Left cardiac atrium (tissue), 4 donors: ENCODE measurements at places on chromosomes 16 and 17.

- DNase-seq: no peak
Measured at GRCh38 chr17:17628388-17629008, 37.0 kb upstream of the PEMT start.

GRCh38 chr17:80110927-80111701, 9.7 kb downstream of the GAA start:
- DNase-seq: no peak

GRCh38 chr17:9977180-9977575, 72.1 kb upstream of the RCVRN start:
- no peak for DNase-seq

DNA sequence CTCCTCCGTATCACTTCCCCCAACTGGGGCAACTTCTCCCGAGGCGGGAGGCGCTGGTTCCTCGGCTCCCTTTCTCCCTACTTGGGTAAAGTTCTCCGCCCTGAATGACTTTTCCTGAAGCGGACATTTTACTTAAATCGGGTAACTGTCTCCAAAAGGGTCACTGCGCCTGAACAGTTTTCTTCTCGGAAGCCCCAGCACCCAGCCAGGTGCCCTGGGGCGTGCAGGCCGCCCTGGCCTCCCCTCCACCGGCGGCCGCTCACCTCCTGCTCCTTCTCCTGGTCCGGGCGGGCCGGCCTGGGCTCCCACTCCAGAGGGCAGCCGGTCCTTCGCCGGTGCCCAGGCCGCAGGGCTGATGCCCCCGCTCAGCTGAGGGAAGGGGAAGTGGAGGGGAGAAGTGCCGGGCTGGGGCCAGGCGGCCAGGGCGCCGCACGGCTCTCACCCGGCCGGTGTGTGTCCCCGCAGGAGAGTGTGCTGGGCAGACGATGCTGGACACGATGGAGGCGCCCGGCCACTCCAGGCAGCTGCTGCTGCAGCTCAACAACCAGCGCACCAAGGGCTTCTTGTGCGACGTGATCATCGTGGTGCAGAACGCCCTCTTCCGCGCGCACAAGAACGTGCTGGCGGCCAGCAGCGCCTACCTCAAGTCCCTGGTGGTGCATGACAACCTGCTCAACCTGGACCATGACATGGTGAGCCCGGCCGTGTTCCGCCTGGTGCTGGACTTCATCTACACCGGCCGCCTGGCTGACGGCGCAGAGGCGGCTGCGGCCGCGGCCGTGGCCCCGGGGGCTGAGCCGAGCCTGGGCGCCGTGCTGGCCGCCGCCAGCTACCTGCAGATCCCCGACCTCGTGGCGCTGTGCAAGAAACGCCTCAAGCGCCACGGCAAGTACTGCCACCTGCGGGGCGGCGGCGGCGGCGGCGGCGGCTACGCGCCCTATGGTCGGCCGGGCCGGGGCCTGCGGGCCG, 1.6 kb downstream of the HIC1 start:
- no peak for DNase-seq

GRCh38 chr17:76501827-76502307, 644 bp upstream of the RHBDF2 start:
- DNase-seq: no peak

GRCh38 chr17:78484271-78485246, 92.6 kb downstream of the DNAH17 start:
- DNase-seq: no peak

GRCh38 chr17:7834542-7834956, 532 bp downstream of the KDM6B start:
- peak; percentile 75 for DNase-seq

DNA sequence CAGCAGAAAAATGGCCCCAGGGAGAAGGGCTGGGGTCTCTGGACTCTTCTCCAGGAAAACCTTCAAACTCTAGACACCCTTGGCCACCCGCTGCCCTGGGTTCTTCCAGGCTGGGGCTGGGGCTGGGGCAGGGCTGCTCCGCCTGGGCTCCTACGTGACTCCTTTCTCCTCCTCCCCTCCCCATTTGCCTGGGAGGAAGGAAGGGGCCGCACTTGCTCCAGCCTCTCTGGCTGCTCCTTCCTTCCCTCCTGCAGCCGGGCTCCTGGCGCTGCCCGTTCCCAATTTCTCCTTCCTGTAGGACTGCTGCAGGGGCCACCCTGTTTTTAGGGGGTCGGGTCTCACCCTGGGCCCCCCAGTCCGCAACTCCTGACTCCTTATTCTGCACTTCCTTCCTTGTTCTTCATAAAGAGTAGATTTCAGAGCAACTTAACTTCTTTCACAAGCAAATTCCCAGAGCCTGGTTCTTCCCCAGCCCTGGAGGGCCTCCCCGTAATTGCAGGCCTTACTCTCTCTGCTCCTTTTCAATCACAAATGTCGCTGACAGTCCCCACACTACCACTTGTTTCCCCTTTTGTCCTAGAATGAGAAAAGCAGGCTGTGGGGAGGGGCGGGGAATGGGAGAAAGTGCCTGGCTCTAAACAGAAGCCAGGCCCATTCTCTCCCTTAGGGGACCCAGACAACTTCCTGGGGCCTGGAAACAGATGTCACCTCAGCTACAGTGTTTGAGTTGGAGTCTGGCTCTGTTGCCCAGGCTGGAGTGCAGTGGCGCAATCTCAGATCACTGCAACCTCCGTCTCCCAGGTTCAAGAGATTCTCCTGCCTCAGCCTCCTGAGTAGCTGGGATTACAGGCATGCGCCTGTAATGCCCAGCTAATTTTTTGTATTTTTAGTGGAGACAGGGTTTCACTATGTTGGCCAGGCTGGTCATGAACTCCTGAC, 137.8 kb downstream of the ENGASE start:
- no peak for DNase-seq

GRCh38 chr16:72287649-72288048, 115.7 kb upstream of the PMFBP1 start:
- no peak for DNase-seq

- no peak for DNase-seq
Measured at GRCh38 chr17:5510771-5511170, 24.4 kb downstream of the MIS12 start.

- DNase-seq: peak; percentile 55
Measured at GRCh38 chr17:6507535-6507934, 48.8 kb downstream of the PITPNM3 start.

DNA sequence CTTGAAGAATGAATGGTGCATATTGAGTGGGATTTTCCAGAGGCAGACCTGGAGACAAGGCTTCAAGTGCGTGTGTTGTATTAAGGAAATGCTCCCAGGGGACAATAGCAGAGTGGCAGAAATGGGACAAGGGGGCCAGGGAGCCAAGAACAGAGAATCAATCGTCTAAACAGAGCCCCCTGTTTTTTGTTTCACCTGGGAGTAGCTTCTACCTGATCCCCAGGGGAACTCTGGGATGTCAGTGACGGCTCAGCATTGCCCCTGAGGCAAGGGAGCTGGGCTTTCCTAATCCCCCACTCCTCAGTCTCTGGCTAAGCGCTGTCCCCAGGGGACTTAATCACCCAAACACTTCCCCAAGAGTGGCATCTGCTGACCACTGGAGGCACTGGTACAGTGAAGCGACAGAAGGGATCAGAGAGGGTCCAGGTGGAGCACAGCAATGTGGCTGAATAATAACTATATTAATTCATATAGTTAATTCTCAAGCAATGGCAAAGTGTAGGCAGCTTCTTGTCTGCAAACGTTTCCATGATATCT, 35.7 kb upstream of the C16orf78 start:
- no peak for DNase-seq

- DNase-seq: no peak
Measured at GRCh38 chr16:27327586-27327915, 13.8 kb downstream of the IL4R start.

GRCh38 chr17:68302666-68303065, 11.4 kb downstream of the ARSG start:
- no peak for DNase-seq

GRCh38 chr17:20121359-20122253, 112.4 kb downstream of the SPECC1 start:
- DNase-seq: peak; percentile 73

GRCh38 chr16:14497245-14498082, 132.6 kb downstream of the PARN start:
- no peak for DNase-seq

DNA sequence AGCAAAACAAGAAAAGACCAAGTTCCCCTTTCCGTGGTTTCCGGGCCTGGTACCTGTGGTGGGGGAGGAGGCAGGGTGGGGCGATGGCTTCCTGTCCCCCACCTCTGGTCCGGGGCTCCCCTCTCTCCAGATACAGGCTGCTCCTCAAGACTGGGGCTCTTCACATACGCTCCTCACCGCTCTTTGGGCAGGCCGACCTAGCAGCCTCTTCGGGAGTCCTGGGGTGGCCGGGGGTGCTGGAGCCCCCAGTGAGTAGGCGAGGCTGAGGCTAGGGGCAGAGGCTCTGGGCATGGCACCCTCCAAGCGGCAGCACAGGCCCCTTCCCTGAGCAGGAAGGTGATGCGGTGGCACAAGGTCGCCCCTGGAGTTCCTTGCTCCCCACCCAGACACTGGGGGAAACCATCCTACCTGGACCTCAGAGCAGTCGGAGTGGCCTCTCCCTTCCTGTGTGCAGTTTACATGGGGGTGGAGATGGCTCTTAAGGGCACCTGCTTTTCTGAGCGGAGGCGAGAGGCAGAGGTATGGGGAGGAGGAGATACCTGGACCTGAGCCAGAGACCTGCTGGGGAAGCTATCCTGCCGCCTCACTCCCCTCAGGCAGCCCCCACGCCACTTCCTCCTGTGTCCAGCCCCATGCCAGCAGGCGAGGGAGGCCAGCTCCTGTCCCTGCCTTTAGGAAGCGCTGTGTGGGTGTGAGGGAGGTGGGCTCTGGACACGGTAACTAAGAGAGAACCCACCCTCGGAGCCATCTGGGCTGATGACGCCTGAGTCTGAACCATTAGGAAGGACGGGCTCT, 891 bp downstream of the CORO1A start:
- DNase-seq: peak; percentile 45

DNA sequence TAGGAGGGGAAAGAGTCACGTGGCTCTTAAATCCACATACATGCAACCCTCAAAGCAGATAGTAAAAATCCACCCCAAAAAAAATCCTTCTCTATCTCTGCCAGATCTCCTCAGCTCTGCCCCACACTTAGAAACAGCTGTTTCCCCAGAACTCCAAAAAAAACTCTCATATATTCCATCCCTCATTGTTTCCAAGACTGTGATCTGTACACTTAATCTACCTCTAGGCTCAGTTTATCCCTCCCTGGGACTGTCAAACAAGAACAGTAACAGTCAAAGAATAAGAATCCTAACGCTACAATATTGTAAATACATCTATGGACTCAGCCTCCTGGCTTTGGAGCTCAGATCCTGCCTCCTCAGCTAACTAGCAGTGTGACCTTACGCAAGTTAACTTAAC, 11.6 kb downstream of the CUEDC1 start:
- no peak for DNase-seq

DNA sequence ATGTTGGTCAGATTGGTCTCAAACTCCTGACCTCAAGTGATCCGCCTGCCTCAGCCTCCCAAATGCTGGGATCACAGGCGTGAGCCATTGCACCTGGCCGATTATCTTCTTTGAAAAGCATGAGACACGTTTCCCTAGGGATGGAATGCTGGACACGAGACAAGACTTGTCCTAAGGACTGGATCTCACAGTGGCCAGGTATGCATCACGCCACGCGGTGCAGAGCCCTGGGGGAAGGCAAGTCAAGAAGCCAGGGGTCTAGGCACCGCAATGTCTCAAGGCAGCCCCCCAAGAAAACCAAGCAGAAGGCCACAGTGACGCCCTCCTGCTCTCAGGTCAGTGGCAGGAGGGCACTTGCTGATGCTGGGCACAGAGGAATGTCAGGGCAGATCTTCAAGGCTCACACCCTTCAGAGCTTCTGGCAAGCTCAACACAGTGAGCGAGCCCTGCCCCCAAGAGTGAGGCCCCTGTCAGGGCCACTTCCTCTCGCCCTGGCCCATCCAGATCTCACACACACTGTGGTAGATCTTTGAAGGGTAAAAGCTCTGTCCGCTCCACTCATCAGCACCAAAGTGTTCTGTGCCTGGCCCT, 134.7 kb downstream of the ZNF778 start:
- no peak for DNase-seq

DNA sequence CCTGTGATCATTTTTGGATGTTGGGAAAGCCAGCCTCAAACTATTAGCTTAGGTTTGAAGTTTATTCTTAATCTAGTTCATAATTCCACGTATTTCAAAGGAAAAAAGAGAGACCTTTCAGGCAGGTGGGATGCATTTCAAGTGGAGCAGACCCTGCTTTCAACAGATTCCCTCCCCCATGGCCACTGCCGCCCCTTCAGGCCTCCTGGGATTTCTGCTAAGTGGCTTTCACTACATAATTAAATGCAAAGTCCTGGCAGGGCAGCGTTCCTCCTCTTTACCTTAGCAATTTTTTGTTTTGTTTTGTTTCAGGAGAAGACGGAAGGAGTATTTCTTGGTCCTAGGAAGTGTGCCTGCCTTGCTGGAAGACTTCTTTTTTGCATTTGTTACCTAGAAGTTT, 36.6 kb downstream of the MAF start:
- DNase-seq: no peak

GRCh38 chr17:8776881-8777280, 18.5 kb upstream of the SPDYE4 start:
- DNase-seq: no peak

GRCh38 chr16:20829536-20829935, 23.2 kb downstream of the REXO5 start:
- DNase-seq: no peak

DNA sequence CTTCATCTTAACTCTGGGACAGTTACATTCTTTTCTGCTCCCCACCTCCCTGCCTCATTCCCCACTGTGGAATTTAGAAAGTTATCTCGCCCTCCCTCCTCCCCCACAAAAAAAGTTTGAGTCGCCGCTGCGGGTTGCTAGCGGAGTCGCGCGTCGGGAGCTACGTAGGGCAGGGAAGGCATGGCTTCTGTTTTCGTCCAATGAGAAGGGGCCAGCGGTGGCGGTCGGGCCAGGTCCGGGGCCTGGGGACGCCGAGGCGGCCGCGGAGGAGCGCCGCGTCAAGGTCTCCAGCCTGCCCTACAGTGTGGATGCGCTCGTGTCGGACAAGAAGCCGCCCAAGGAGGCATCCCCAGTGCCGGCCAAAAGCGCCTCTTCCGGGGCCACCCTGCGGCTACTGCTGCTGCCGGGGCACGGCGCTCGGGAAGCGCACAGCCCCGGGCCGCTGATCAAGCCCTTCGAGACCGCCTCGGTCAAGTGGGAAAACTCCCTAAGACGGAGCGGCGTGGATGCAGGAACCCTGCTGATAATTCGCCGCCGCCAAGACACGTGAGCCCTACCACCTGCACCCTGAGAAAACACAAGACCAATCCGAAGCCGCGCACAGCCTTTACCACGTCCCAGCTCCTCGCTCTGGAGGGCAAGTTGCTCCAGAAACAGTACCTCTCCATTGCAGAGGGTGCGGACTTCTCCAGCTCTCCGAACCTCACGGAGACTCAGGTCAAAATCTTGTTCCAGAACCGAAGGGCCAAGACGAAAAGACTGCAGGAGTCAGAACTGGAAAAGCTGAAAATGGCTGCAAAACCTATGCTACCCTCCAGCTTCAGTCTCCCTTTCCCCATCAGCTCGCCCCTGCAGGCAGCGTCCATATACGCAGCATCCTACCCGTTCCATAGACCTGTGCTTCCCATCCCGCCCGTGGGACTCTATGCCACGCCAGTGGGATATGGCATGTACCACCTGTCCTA, 8.9 kb downstream of the OR4D1 start:
- DNase-seq: peak; percentile 43

GRCh38 chr17:79654350-79654959, 43.6 kb upstream of the RBFOX3 start:
- no peak for DNase-seq
